ENCODE measurements at places on chromosomes 1 and 21.
A peak's percentile ranks its signal among the peaks of the same experiment; 100 is the strongest.

DNA sequence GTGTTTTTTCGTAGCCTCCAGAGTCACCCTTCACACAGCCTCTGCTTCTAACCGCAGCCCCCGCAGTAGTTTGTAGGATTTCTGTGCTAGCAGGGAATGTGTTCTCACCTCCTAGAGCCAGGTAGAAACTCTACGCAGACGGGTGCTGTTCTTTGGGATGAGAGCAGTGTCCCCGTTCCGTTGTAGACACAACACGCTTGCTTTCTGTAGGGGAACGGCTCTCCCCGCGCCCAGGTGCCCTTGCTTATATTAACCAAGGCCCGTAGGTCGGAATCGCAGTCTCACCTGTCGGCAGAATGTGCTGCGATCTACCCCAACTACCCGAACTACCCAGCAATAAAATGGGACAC, 111.8 kb upstream of the NBPF11 start:
- DNase-seq = no peak

DNA sequence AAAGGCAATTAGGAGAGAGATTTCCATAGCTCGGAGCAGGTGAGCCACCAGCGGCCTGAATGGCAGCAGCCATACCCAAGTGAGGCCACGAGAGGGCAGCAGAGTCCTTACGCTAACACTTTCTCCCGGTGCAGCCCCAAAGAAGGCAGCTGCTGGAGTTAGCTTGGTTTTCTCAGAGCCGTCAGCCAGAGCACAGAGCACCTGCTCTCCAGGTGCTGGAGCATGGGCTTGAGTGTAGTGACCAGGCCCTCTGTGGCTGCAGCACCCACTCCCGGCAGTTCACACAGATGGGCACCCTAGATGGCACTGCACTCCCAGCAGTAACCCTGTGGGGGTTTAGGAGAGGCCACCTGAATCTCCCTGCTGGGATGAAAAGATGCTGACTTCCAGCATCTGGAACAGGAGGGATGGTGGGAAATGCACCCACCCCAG, 45.8 kb downstream of the TMCC2 start:
- DNase-seq = no peak

GRCh38 chr1:71030026-71030425, 17.6 kb downstream of the PTGER3 start:
- no peak for DNase-seq

- DNase-seq = no peak
Observed at GRCh38 chr1:59408608-59409240, 111.8 kb downstream of the FGGY start.

DNA sequence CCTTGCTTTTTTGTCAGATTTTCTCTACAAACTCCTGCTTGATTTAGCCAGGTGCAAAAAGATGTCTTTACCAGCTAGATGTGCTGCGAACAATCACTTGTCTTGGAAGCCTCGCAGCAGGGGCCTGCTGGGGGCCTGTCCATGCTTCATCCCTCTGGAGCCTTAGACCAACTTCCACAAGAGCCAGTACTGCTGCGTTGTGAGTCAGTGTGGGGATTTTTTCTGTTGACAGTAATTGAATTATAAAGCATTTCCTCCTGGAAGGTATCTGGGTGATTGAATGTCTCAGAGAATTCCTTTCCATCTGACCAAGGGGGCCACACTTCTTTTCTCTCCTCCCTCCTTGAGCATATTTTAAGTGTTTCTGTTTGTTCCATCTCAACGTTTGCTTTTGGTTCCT, 40.4 kb upstream of the LDLRAP1 start:
- peak; percentile 27 for DNase-seq

DNA sequence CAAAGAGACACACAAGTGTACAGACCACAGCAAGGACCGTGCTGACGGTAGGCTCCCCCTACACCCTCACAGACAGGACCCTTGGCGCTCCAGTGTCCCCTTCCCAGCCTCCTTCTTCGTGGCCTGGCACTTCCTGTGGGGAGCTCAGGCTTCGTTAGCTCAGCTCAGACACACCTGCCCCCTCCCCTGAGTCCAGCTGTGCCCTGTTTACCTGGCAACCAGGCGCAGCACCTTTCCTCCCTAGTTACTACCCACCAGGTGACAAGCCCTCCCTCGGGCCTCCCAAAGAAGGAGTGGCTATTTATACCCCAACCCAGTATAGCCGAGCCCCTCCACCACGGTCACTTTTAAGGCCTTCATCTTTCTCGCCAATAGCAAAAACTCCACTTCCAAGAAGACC, 4.7 kb downstream of the CELF3 start:
- no peak for DNase-seq

DNA sequence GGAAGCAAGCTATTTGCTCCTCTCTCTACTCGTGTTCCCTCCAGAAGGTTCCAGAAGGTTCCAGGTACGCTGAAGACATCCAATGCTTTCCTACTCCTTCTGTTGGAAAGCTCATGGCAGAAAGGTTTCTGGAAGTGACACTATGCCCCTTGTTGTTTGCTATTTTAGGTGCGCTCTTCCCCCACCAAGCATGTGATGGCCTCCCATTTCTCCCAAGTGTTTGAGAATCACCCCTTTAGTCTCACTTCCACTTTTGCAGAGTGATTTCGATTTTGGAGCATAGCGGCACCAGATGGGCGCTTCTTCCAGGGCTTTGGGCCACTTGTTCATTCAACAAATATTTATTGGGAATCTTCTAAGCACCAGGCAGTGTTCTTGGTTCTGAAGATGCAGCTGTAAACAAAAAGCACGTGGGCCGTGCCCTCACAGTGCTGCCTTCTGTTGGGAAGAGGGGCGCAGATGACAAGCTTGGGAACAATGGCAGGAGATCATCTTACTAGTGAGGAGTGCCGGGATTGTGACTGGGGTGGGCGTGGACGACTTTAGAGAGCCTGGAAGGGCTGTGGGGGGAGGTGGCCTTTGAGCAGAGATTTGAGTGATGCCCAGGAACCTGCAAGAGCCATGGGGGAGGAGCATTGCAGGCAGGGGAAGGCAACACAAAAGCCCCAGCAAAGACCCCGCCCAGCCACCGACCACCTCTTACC, 43.0 kb upstream of the TARDBP start:
- DNase-seq = no peak
